CD4-positive, alpha-beta T cell treated with Interleukin-17A for 4 hours (primary cell): ENCODE measurements at places on chromosomes 4 and X.

- no peak for DNase-seq
Observed at GRCh38 chr4:8506373-8507195, 66.0 kb downstream of the TRMT44 start.

DNA sequence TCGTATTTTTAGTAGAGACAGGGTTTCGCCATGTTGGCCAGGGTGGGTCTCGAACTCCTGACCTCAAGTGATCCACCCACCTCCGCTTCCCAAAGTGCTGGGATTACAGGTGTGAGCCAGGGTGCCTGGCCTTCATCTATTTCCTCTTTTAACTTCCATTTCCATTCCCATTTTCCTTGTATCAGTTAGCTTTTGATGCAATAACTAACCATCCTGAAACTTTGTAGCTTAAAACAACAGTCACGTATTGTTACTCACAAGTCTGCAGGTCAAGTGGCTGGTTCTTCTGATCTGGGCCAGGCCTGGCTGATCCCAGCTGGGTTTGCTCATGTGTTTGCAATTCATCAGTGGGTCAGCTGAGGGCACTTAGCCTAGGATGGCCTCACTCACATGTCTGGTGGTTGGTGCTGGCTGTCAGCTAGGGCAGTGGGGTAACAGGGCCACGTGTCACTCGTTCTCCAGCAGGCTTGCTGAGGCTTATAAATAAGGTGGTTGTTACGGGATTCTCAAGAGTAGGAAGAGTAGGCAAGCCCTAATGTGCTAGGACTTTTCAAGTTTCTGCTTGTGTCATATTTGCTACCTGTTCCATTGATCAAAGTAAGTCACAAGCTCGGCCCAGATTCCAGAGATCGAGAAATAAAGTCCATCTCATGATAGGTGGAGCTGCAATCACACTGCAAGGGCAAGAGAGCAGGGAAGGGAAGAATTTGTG, 88.2 kb downstream of the SOWAHB start:
- no peak for DNase-seq

- no peak for DNase-seq
Observed at GRCh38 chr4:32700838-32701237, 1980.7 kb downstream of the PCDH7 start.

DNA sequence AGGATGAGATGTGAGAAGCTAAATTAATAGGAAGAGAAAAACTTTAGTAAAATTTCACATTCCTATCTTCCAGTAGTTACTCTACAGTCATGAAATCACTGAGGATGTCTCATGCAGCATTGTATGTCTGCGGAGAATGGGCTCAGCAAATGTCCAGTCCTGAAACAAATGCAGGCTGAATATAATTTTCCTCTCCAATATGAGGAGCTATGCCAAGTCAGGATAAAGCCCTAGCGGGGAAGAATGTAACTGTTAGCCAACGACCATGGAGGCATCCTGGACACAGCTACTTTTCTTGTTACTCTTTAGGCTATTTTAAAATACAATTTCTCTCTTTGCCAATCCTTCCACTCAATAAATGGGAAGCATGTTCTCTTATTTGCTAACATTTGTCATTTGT, 127.7 kb downstream of the PRKX start:
- no peak for DNase-seq

GRCh38 chrX:17185431-17185830, 189.6 kb upstream of the NHS start:
- DNase-seq: no peak
